ENCODE measurements at places on chromosomes 11 and 22.

DNA sequence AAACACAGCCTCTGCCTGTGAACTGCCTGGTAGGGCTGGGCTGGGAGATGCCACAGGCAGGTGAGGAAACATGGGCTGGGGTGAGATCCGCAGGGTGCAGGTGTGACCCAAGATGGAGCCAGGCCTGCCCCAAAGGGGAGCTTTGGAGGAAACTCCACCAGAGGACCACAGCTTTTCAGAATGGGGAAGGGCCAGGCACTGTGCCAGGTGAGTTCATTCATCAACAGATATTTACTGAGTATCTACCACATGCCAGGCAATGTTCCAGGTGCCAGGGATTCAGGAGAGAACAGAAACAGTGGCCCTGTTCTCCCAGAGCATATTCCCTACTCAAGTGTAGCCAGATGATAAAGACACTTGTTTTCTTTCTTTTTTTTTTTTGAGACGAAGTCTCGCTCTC, 11.2 kb downstream of the RTN4RL2 start:
- no peak for DNase-seq

DNA sequence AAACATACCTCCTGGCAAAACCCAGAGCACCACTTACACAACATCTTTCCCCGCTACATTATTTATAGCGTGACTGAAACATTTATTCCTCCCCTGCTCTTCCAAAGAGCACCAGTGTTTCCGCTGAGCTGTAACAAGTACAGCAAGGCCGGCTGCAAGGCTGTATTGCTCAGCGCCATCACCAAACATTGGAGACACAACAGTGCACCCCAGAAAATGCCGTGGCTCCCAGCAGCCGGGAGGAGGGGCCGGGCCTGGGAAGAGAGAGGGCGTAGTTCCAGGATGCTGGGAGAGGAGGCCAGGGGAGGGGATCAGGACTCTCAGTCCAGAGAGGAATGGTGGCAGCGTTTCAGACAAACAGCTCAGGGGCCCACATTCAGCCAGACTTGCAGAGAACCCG, 133.2 kb downstream of the DSCAML1 start:
- DNase-seq, result no peak

GRCh38 chr22:43338766-43339345, 4.3 kb downstream of the SCUBE1 start:
- no peak for DNase-seq

- no peak for DNase-seq
These were observed 1048.4 kb downstream of the BRD1 start for GRCh38 chr22:48779211-48779643.

DNA sequence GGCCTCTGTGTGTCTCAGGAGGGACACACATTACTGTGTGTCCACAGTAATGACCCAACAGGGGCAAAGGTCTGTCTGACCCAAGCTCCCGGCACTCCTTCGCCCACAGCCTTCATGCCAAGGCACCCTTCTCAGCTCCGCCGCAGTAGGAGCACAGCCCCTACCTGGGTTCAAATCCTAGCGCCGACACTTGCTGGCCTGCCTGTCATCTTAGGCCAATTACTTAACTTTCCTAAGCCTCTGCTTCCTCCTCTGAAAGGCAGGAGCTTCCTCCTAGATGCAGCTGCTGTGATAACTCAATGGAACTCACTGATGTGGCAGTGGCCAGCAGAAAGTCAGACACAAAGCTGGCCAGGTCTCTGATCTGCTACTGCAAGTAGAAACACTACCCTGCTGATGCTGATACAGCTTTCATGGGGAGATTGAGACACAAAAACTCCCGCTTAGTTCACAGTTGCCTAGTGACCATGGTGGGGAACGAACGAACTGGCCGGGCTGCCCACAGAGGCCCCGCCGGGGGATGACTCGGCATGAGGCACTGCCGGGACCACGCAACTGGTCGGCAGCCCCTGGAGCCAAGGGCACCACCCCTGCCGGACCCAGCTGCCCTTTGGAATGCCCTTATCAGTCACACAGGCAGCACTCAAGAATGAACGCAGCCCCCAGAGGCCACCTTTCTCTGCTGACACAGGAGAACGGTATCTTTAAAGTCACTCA, 8.1 kb downstream of the EHD1 start:
- no peak for DNase-seq

- DNase-seq, result no peak
These were observed 321.8 kb downstream of the TBC1D22A start for GRCh38 chr22:47084226-47084625.

- no peak for DNase-seq
These were observed 550.9 kb upstream of the CCDC90B start for GRCh38 chr11:83836883-83837654.

GRCh38 chr22:17120711-17121232, 388 bp downstream of the TMEM121B start:
- DNase-seq, result no peak

All from AG09309 (cell line).